ENCODE measurements at places on chromosomes 7 and 10.

GRCh38 chr7:148266795-148267194 is 323.8 kb upstream of the C7orf33 start:
- no peak for DNase-seq

DNA sequence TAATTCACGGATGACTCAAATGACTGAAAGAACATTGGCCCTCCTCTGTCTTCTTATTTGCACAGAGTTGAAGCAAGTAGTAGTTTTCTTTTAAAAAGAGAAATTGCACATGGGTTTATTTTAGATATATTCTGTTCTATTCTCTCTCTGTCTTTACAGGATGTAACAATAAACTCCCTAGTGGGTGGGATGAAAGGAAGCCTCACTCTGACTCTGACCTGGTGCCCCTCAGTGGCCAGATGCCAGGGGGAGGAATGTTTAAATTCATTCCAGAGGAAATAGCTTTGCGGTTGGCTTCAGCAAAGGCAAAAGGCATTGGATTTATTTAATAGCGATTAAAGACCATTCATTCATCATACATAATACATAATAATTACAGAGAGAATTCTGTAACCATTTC is 156.4 kb upstream of the MTPN start:
- no peak for DNase-seq

- no peak for DNase-seq
Observed at GRCh38 chr7:152052771-152053170, 27.3 kb downstream of the GALNT11 start.

- no peak for DNase-seq
Observed at GRCh38 chr7:34091321-34091917, 186.1 kb downstream of the BMPER start.

- no peak for DNase-seq
Observed at GRCh38 chr7:48782511-48782910, 141.8 kb upstream of the CDC14C start.

- DNase-seq: no peak
Observed at GRCh38 chr10:36670621-36671402, 454.6 kb upstream of the ANKRD30A start.

GRCh38 chr7:101435461-101436220 is 73.0 kb downstream of the COL26A1 start:
- DNase-seq: no peak

DNA sequence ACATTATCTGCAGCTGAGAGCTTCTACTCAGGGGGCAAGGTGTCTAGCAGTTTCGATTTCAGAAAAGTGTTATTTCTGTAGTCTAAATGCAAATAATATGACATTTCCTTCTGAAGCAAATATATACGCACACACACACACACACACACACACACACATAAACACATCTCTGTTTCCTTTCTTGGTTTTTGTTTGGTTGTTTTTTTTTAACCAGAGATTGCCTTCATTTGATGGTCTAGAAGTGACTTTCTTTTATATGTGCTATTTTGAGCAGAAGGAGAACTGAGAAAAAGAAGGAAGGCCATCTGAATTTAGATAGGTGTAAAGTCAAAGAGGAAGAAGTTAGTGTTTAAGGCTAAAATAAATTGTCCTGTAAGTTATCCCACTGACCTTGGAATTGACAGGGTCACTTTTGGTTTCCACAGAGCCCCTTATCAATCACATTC is 142.2 kb downstream of the TRIL start:
- no peak for DNase-seq

- DNase-seq: no peak
Observed at GRCh38 chr7:87215046-87215445, 4.5 kb downstream of the TMEM243 start.

GRCh38 chr10:51371743-51372142 is 297.5 kb downstream of the PRKG1 start:
- no peak for DNase-seq

- DNase-seq: no peak
Observed at GRCh38 chr7:101608772-101609713, 20.1 kb downstream of the MYL10 start.

DNA sequence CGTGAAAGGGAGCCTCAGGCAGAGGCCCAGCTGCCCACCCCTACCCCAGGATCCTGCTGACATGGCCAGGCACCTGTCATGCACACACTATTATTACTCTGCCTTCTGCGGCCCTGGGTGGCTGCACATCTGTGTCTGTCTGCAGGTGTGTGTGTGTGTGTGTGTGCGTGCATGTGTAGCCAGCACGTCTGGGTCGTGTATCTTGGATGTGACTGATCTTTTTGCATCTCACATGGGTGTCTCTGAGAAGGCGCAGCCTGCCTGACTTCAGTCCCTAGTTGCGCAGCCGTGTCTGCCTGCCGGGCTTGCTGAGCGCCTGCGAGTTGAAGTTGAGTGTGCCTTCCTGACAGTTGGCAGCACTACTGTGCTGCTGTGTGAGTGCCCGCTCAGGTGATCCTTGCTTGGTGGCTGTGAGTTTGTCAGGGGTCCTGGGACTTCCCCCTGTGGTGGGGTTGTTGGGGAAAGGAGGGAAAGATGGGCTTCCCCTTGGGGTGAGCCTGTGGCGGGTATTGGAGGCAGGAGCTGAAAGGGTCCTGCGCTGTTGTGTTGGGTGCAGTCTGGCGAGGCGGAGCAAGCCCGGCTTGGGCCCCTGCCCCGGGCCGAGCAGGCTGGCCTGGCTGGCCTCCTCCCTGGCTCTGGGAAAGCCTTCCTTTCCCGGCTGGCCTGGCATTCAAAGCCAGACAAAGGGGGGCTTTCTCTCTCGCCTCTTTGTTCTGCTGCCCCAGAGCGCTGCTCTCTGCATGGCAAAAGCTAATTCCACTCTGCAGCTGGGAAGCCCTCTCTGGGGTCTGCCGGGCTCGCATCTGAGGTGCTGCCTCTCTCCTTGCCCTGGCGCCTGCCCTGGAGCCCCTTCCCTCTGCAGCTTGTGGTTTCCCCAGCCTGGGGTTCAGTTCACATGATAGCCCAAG is 4.9 kb downstream of the TRIM8 start:
- no peak for DNase-seq

Measured in stimulated activated CD8-positive, alpha-beta memory T cell treated with anti-CD3 and anti-CD28 coated beads, Interleukin-7, amount 100 ng/mL, for 1 hour (primary cell).